CD4-positive, alpha-beta T cell treated with Interleukin-21 for 1 hour (primary cell): ENCODE measurements at places on chromosomes 4 and X.

DNA sequence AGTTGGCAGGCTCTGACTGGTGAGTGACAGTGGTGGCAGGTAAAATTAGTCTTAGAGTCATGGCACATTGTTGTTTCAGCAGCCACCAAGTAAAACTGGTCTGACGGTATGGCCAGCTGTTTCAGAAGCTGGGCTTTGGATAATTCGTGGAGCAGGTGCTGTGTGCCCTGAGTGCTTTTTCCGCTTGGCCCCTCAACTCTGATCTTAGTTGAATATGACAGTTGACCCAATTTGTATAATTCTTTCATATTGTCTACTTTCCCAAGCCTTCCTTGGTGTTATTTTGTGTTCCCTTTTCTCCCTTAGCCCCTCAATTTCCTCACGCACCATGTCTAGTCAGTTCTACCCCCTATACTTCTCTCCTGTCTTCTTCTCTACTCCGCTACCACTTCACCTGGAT lies 32.0 kb downstream of the CDS1 start:
- no peak for DNase-seq

GRCh38 chrX:122622795-122623194 lies 561.3 kb upstream of the GRIA3 start:
- DNase-seq = no peak

DNA sequence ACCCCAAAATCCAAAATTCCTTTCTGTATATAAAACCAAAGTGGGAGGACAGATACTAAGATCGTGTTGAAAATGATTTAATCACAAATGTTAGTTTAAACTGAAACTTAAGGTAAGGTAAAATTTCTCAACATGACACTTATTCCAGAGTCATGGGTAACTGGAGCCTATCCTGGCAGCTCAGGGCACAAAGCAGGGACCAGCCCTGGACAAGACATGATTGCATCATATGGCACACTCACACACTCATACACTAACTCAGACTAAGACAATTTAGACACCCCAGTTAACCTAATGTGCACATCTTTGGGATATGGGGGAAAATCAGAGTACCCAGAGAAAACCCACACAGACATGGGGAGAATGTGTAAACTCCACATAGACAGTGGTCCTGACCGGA lies 244.1 kb upstream of the TEX13A start:
- DNase-seq = no peak

- DNase-seq = peak; percentile 45
Measured at GRCh38 chr4:6546681-6547447, 28.1 kb upstream of the MAN2B2 start.

GRCh38 chr4:105715692-105716278 lies 7.2 kb downstream of the GSTCD start:
- DNase-seq = peak; percentile 28

DNA sequence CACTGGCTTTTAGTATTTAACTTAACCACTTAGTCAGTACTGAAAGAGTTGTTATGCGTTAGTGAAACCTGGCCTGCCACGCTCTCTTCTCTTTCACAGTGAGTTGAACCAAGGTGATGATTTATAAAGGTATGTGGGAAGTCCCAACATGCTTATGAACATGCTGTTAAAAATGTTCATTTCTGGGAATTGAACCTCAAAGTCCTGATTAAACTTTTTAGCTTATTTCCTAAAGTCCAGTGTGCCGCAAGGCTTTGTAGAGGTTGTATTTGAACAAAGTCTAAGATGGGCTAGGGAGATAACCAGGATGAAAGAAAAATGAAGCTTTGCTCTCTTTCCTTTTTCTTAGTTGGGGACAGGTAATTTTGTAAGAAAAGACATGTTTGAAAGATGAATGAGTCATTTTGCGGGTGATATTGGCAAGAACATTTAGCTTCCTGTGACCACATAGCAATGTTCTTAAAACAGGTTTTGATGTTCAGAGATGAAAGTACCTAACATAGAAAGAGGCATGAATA lies 270.3 kb downstream of the DTHD1 start:
- DNase-seq = peak; percentile 0

DNA sequence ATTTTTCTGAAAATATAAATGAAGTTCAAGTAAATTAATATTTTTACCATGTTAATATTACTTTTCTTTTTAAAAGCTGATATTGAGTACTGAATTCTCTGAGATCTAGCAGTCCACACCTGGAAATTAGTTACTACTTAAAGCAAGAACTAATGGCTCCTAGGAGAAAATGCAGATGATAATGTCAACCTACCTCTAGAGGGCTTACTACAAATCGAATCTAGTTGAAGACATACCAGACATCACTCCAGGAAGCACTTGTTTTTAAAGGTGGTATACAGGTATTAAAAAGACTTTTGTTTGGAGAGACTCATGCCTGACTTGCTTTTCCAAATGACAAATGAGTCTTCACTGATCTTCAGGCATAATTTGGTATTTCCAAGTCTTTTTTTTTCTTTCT lies 516.4 kb upstream of the BOD1L1 start:
- no peak for DNase-seq

DNA sequence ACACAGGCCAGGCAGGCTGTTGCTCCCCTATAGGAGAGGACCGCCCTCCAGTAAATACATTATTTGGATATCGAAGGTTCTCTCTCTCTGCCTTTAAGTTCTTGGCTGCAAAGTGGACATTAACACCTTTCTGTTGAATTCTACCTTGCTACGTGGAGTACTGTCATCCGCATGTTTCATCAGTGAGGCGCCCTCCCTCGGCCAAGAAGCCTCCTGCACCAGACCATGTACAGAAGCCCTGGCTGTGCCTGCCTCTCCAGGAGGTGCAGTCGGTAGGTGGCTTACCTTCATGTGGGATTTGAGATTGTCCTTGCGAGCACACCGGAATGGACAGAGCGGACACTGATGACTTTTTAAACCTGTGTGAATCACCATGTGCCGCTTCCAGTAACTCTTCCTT lies 46.7 kb downstream of the ZNF827 start:
- no peak for DNase-seq

- no peak for DNase-seq
Measured at GRCh38 chrX:153517423-153517822, at the start of gene ATP2B3. Gene ATP2B3 (plus strand): TSS chrX:153517642. CDS start chrX:153536248, 18,606 bp downstream.

GRCh38 chrX:109533631-109534030 lies 3.0 kb upstream of the NXT2 start:
- no peak for DNase-seq

GRCh38 chrX:110407910-110408545 lies 49.4 kb downstream of the RTL9 start:
- DNase-seq = peak; percentile 64

- no peak for DNase-seq
Measured at GRCh38 chrX:56762707-56763555, 33.9 kb downstream of the NBDY start.

GRCh38 chrX:86379209-86379608 lies 231.0 kb downstream of the DACH2 start:
- no peak for DNase-seq

DNA sequence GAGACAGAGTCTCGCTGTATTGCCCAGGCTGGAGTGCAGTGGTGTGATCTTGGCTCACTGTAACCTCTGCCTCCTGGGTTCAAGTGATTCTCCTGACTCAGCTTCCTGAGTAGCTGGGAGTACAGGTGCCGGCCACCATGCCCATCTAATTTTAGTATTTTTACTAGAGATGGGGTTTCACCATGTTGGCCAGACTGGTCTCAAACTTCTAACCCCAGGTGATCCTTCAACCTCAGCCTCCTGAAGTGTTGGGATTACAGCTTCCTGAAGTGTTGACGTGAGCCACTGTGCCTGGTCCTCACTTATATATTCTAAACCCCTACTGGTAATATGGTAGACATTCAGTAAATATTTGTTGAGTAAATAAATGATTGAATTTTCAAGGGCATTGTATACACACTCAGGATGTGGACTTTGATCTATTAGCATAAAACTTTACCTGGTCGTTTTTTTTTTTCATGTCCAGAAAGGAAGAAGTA lies 33.0 kb downstream of the MTHFD2L start:
- DNase-seq = no peak

- no peak for DNase-seq
Measured at GRCh38 chrX:150543230-150544155, 24.9 kb upstream of the MTM1 start.

GRCh38 chr4:167779280-167779679 lies 313.1 kb upstream of the ANXA10 start:
- DNase-seq = no peak

DNA sequence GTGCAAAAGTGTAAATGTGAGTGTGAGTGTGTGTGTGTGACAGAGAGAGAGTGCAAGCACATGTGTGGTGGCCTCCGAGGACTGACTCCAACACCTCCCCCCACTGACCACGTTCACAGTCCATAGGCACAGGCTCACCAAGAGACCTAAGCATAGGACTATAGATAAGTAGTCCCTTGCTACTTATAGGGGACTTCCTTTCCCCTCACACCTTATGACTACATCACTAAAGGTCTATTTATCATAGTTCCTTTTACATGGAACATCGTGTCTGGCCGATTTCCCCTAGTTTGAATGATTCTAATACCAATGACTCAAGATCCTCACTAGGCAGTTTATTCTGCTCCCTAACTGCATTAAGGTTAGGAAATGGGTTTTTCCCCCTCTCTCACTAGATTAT lies 17.8 kb downstream of the FRMPD3 start:
- no peak for DNase-seq

DNA sequence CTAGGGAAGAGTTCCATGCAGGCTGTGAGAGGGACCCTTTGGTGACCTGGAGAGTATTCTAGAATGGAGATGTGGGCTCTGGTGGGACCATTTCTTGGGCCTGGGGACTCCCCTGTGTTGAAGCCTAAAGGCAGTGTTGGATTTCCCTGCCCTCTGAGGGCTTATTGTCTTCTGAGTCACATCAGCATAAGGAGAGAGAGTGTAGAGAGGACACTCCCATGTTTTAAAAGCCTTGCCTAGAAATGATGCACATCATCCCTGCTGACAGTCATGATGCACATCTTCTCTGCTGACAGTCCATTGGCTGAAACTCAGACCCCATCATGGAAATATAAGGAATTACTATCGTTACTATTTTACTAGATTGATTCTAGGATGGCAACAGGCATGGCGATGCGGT lies 51.9 kb downstream of the FAM114A1 start:
- no peak for DNase-seq

- DNase-seq = no peak
Measured at GRCh38 chr4:76053730-76054129, 17.9 kb upstream of the CXCL11 start.

DNA sequence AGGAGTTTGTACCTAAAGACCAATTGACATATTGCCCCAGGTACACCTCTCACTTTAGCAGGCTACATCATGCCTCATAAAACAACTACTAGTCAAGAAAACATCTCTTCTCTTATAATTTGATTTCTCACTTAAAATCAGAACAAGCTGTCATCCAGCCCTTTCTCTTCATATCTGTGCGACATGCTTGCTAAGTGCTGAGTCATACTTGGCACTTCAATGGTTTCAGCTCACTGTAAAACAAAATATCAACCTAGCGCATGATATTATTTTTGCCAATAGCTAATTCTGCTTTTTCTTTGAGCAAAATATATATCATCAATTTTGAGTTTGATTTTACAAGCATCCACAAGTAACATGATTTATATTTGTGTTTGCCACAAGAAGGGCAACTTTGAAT lies 27.9 kb upstream of the FUNDC1 start:
- DNase-seq = no peak

GRCh38 chr4:47525154-47525819 lies 40.2 kb downstream of the ATP10D start:
- DNase-seq = no peak

DNA sequence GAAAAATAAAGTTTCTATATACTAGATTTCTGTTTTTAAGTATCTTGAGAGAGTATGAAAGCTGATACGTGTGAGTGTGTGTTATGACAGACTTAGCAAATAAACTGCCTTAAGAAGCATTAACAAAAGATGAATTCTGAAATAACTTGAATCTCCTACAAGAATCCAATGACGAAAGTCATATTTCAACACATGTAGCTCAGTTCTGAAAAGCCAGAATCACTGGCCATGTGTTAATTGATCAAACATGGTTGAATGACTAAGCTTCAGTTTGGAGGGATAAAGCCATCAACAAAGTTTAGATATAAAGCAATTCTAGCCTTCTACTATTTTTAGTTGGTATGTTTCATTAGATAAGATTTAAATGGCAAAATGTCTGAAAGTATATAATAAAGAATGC lies 88.5 kb upstream of the ETNPPL start:
- DNase-seq = no peak

DNA sequence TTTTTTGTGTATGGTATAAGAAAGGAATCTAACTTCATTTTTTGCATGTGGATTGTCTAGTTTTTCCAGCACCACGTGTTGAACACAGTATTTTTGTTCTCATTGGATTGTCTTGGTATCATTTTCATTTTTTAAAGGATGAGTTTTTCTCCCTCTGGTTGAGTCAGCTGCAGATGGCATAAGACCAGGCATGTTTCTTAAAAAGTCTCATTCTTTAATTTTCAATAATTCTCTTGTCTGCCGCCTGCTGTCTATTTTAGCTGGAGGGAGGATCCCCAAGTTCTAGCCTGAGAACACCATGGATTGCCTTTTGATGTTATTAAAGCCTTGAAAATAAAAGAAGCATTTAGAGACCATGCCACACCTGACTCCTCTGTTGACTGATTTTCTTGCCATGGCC lies 263.8 kb downstream of the ARHGAP24 start:
- DNase-seq = no peak

- no peak for DNase-seq
Measured at GRCh38 chr4:105283501-105283900, 136.8 kb downstream of the TET2 start.

- no peak for DNase-seq
Measured at GRCh38 chr4:1762264-1763010, 30.7 kb upstream of the FGFR3 start.

- no peak for DNase-seq
Measured at GRCh38 chr4:78129383-78130108, 72.4 kb downstream of the FRAS1 start.

DNA sequence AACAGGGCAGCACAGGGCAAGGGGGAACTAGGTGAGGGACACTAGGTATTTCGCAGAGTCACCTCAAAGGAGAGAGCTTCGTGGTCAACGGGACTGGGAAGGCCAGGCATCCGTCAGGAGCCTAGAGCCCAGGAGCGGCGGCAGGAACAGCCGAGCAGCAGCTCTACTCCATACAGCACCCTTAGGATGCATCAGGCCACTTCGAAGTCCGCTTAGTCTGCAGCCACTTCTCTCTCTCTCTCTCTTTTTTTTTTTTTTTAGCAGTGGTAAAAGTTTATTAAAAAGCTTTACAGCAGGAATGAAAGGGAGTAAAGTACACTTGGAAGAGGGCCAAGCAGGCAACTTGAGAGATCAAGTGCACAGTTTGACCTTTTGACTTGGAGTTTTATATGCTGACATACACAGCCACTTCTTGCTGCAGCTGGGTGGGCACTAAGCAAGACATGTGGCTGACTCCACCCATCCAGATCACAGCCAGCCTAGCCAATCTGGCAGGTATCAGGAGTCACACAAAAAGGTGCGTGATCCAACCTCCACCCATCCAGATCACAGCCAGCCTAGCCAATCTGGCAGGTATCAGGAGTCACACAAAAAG lies 209.7 kb upstream of the RADX start:
- DNase-seq = no peak
